Mesenteric fat pad (tissue), 1 donor: ENCODE measurements at places on chromosomes 5 and 9.
A peak's percentile ranks its signal among the peaks of the same experiment; 100 is the strongest.

DNA sequence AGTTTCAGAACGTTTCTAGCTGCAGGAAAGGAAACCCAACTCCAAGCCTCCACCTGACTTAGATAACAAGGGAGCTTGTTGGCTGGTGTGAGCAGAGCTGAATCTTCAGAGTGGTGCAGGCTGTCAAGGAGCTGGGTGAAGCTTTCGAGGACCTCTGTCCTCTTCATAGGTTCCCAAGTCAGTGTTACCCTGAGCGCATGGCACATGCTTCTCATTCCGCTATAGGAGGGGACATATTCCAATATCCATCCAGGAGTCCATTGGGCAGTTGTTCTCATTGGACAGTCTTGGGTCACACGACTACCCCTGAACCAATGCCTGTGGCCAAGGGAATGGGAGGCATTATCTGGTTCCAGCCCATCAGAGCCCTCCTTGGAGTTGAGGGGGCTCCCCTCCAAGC, 50.3 kb downstream of the DUSP1 start:
- DNase-seq, result no peak

GRCh38 chr5:172452398-172453205, 1.7 kb downstream of the SH3PXD2B start:
- peak; percentile 81 for DNase-seq

DNA sequence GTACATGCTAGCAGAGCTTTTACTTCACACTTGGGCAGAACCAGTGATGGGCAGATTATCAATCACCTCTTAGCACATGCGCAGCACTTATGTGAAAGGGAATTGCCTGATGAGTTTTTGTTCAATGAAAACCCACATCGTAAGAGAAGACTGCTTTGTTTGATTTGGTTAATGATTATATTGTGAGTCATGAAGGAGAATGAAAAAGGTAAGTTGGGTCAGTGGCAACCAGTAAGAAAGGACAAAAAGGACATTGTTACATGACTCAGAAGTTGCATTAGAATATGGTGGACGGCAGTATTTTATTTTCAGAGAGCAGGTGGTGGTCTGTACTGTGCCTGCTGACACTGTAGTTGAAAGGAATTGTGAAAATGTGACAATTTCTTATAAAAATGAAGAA, 127.4 kb downstream of the AOPEP start:
- no peak for DNase-seq

- DNase-seq, result no peak
Observed at GRCh38 chr5:88142886-88143692, 125.6 kb downstream of the TMEM161B start.

GRCh38 chr5:66646570-66646969, 50.4 kb downstream of the MAST4 start:
- DNase-seq, result no peak

GRCh38 chr5:115296124-115297022, at the start of gene CCDC112:
CCDC112 (minus strand) TSS chr5:115296654; CDS start chr5:115296543, 111 bp downstream.
- peak; percentile 93 for DNase-seq

- DNase-seq, result no peak
Observed at GRCh38 chr9:125963932-125964331, 216.8 kb downstream of the PBX3 start.

GRCh38 chr9:137136261-137136880, 2.6 kb upstream of the GRIN1 start:
- no peak for DNase-seq

- no peak for DNase-seq
Observed at GRCh38 chr5:79508354-79508753, 5.6 kb downstream of the HOMER1 start.

GRCh38 chr5:98214240-98215051, 559.0 kb upstream of the RGMB start:
- DNase-seq, result no peak
